ENCODE measurements at places on chromosomes 1 and 21.

DNA sequence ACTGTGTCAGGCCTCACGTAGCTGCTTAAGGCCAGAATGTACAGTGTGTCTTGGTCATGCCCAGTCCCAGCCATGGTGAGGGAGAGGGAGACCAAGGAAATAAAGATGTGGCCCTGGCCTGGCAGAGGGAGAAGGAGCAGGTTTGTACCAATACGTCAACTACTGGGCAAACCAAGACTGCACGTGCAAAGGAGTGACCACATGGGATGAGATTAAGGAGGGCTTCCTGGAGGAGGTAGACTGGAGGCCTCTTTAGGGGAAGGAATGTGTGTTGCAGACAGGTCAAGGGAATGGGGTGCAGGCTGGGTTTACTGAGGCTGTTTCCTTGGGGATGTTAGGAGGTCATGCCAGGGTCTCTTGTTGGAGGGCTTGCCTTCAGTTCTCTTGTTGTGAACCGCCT, 7.8 kb downstream of the PLOD1 start:
- DNase-seq, result no peak

- DNase-seq, result no peak
Measured at GRCh38 chr1:153963850-153964331, 554 bp upstream of the SLC39A1 start.

DNA sequence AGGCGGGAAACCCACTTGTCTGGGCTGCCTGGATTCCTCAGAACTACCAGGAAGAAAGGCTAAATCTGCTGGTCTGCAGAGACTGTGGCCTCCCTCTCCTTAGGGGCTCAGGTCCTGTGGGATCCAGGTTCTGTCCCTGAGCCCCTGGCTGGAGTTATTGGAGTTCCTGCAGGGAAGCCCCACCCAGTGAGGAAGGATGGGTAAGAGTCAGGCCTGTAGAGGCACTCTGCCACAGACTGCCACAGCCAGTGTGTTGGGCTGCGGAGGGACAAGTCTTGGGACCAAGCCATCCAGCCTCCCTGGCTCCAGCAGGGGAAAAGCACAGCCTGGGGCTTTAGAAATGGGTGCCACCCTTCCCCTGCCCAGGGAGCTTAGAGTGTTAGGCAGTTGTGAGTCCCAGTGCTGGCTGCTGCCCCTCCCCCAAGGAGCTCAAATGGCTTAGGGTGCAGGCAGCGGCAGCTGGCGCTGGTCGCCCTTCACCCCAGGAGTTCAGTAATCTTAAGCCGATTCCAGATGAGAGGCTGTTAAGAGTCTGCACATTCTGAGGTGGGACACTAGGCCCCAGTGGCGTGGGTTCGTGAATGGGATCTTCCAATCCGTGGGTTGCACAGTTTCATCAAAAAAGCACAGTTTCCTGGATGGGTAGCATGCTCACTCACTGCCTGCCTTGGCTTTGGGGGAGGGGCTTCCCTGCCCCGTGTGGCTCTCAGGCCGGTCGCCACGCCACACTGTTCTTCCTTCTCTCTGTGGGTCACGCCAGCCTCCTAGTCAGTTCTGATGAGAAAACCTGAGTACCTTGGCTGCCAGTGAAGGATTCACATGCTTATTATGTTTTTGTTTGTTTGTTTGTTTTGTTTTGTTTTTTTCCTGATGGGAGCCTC, 57.6 kb upstream of the FMO3 start:
- no peak for DNase-seq

GRCh38 chr1:204514828-204515227, 1.4 kb upstream of the MDM4 start:
- DNase-seq, result no peak

DNA sequence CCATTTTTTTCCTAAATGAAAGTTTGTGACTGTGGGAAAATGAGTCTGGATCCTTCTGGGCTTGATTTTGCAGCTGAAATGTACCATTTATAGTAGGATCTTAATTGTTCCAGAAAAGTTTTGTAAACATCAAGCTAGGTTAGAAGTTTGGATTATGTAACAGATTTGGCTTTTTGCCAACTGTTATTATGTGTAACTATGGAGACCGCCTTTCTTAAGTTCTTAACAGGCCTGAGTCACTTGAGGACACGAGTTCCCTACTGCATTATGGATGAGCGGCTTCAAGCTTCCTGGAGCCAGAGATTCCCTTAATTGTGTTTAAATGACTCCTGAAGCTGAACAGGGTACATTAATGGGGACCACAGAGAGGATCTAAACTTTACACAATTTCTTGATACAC, 22.2 kb downstream of the SLC25A33 start:
- DNase-seq, result peak; percentile 59

DNA sequence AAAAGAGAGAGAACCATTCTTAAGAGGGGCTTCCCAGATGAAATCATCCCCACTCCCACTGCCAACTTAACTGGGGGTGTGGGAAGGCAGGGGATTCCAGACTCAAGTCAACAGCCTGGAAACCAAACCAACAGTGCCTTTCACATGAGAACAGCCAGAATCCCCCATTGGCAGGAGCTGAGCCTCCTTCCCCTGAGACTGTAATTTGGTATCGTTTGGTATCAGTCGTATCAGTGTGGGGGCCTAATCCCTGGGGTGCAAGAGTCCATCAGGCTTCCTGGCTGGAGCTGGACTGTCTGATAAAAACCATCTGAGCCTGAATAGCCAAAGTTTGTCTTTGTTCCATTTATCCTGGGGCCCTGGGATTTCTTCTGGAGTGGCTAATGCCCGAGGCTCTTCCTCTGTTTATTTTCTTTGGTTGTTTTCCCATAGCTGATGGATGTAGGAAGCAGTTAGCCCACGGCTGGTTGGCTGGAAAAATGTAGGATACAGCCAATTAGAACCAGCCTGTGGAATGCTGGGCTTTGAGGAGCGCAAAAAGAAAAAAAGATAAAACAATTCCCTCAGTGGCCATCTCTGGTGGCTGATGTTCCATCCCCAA, 84.6 kb downstream of the LAMC2 start:
- peak; percentile 38 for DNase-seq

DNA sequence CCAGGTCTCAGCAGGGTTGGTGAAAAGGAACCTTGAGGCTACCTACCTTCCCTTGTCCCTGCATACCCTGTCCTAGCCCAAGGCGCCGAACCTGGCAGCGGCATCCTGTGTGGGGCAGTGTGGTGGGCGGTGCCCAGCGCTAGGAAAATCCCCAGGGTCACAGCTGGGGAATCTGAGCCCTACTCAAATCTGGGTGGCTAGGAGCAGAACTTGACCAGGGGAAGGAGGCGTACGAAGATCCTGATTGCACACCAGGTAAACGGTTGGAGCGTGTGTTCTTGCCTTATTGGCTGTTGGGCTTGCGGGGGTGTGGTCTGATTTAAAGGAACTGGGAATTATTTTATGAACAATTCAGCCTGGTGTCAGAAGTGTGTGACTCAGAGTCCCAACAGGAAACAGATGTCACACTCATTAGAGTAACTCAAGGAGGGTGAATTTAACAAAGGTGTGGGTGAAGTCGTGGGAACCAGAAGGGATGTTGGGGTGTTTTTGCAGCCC, 118.6 kb downstream of the LRIG2 start:
- no peak for DNase-seq

- no peak for DNase-seq
Measured at GRCh38 chr1:244029124-244029523, 22.0 kb upstream of the ZBTB18 start.

- no peak for DNase-seq
Measured at GRCh38 chr1:30756545-30757351, 826 bp downstream of the LAPTM5 start.

GRCh38 chr1:151822404-151822803, 9.2 kb downstream of the RORC start:
- no peak for DNase-seq

GRCh38 chr1:74731399-74732052, 1.3 kb downstream of the CRYZ start:
- no peak for DNase-seq

DNA sequence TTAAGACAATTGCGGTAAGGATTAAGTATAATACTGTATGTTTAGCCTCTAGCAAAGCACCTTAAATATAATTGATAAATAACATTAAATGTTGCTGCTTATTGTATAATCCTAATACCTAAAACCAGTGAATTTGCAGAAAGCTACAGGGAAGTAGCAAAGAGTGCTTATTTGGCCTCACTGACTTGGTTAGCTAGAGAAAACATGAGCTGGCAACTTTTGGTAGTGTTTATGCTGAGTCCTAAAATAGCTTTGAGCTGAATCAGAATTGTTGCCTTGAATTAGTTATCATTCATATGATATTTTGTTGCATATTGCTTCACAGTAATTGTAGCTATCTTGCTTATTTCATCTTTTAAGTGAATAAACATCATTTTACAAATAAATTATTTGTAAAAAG, 3.5 kb downstream of the TRIM67 start:
- DNase-seq, result no peak

GRCh38 chr1:111269825-111270406, 20.7 kb upstream of the CHIA start:
- DNase-seq, result no peak

- no peak for DNase-seq
Measured at GRCh38 chr1:22810378-22810777, 99.7 kb downstream of the EPHB2 start.

- no peak for DNase-seq
Measured at GRCh38 chr1:64928325-64928724, 38.0 kb downstream of the JAK1 start.

- no peak for DNase-seq
Measured at GRCh38 chr1:38283696-38284470, 237.3 kb upstream of the POU3F1 start.

DNA sequence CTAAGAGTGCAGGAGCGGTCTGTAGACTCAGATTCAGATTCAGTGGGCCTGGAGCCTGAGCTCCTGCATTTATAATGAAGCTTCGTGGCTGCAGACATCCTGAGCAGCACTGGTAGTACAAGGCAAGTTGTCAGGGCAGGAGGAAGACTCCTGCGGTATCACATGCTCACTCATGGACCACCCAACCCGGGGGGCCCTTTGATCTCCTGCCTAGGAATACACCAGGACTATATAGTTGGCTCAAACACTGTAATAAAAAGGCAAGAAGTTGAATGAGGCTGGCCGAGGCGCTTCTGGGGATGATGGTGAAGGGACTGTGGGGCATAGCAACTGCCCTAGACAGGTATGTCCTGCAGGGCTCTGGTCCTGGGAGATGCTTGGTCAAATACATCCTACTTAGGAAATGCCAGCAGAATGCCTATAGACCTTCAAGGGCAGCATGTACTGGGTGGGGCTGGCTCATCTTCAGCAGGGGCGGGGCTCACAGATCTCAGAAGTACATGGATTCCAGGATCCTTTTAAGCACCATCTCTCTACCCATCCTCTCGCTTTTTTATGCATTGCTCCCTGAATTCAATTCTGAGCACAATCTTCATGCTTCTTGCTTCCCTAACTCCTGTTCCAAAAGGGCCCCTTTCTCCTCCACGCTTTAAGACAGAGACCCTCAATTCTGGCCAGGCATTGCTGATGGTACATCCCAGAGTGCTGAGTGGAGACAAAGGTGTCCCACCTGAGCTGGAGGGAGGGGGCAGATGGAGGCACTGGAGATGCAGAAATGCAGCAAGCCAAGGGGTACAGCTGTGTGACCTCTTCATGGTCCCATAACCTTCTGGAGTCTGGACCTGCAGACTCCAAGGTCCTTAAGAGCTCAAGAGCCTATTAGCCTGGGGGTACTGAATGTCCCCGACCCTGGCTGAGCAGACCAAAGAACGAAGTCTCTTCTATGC, 2.1 kb upstream of the RAP1GAP start:
- DNase-seq, result no peak

DNA sequence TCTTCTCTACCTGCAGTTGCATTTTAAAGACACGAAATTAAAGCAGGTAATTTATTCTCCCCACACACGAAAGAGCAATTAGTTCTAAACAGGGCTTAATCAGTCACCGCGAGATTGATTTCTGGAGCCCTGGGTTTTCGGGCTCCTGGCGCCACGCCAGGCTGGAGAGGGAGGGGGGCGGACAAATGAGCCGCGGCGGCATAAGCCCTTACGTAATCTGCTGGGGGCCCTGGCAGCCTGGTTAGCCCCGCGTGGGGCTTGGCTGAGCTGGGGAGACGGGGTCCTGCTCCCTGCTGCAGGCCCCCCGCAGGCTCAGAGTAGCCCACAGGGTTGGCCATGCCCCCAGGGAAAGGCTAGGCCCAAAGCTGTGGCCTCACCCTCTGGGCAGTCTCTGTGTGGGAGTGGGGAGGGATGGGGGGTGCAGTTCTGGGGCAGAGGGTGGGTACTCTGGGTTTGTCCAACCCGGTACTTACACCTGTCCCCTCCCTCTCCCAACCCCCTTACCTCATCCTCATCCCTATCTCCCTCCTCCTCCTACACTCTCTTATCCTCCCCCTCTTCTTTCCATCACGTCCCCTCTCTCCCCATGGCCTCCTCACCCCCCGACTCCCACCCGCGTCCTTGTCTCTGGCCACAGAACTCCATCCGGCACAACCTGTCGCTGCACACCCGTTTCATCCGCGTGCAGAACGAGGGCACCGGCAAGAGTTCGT, 19.9 kb downstream of the FOXO6 start:
- DNase-seq, result no peak

DNA sequence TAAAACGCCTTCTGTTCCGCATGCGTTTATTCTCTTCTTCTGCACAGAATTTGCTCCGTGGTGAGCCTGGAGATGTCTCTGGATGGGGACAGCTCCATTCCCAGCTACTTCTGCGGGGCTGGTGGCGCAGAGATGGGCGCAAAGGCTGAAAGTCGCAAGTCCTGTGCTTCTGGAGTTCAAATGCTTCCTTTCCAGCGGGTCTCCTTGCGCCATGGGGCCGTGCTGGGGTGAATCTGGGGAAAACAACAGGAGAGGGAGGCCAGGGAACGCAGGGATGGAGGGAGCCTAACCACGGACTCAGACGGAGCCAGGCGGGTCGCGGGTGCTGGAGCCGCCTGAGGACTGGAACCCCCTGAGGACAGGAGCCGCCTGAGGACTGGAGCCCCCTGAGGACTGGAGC, 2.9 kb upstream of the OR2T12 start:
- DNase-seq, result no peak

DNA sequence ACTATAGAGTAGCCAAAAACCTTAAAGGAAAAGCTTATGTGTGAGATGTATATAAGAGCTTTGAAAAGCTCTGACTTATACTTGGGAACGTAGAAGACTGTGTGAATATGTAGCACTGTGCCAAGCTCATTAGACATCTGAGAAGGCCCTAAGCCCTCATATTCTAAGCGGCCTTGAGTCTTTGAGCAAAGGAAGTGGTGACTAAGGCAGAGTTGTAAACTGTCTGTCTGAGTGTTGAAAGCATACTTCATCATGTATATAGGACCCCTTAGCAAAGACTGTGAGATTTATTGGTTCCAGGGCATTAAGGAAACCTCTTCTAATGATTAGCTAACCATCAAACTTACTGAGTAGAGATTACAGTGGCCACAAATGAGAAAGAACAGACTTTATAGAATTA, 153.3 kb upstream of the LYPLAL1 start:
- DNase-seq, result no peak

GRCh38 chr1:30705698-30706097, 17.7 kb downstream of the MATN1 start:
- no peak for DNase-seq

DNA sequence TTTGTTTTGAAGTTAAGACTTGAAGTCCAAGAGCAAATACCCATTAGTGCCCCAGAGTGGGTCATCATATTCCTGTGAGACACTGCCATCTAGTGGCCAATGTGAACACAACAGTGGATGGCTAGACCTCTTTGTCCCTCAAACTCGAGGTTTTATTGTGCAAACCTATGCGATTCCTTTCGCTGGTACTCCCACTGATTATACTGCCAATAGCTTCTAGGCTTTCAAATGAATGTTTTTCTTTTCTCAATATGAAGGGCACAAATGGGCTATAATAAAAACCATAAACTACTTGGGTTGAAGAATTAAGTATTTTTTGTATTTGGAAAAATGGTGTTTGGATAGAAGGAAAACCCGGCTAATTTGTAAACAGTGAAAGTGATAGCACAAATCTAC, 100.4 kb upstream of the ZNF281 start:
- DNase-seq, result peak; percentile 70
